ENCODE measurements at places on chromosomes 2 and 18.

- no peak for DNase-seq
Measured at GRCh38 chr2:88517759-88518201, 65.3 kb upstream of the FOXI3 start.

DNA sequence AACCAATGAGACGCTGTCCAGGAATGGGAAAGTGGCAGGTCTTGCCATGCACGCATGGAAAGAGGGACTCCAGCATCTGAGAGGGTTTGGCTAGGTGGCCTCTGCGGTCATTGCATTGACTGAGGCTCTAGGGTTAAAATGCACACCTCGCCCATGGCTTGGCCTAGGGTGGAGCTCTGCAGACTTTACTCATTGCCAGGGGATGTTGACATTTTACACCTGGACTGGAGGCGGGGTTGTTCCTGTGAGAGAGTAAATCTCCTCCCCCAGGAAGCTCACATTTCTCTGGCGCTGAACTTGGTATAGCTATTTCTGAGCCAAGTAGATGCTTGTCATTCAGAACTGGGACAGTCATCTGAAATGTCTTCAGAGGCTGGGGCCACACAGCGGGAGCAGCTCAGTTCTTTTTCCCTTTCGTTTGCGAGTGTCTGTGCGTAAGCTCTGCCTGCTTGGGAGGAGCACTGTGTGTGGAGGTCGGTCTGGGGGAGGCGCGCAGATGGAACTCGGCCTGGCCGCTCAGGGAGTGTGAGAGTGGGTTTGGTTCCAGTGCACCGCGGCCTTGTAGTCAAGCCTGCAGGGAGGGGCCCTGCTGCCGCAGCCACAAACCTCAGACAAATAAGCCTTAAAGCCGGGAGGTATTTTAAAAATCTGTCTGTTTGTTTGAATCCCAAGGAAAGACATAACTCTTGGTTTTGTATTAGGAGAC is 76.5 kb downstream of the LPIN1 start:
- DNase-seq, result no peak

DNA sequence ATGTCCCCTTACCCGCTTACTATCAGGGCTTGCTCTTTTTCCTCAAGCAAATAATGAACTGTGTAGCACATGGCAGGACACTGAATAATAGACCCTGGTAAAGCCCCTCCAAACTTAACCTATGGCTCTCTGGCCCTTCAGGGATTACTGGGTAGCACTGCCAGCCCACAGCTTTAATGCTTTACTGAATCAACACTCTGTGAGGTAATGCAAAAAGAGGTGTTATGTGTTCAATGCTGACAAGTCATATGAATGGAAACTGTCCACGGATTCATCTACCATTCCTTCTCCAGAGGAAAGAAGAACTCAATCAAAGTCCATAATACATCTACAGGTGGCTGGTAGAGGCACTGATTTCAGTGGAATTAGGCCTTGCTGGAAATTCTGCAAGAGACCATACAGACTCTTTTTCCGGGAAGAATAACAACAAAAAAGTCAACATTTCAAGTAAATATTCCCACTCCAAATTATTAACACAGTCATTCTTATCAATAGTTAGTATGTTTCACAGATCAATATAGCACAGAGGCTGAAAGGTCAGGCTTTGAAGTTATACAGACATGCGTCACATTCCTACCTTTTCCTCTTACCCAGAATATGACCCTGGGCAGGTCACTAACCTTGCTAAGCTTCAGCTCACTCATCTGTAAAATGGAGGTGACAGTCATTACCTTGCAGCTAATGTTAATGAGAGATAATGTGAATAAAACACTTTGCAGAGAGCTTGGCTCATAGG is 13.8 kb upstream of the MYOM1 start:
- DNase-seq, result no peak

DNA sequence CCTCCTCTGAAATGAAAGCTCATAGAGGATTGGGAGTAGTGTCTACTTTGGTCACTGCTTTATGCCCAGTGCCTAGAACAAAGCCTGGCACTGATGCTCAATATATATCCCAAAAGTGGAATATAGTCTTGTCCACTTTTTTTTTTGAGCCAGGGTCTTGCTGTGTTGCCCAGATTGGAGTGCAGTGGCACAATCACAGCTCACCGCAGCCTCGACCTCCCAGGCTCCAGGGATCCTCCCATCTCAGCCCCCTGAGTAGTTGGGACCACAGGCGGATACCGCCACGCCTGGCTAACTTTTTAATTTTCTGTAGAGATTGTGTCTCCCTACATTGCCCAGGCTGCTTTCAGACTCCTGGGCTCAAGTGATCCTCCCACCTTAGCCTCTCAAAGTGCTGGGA is 3.8 kb downstream of the FKBP7 start:
- no peak for DNase-seq

DNA sequence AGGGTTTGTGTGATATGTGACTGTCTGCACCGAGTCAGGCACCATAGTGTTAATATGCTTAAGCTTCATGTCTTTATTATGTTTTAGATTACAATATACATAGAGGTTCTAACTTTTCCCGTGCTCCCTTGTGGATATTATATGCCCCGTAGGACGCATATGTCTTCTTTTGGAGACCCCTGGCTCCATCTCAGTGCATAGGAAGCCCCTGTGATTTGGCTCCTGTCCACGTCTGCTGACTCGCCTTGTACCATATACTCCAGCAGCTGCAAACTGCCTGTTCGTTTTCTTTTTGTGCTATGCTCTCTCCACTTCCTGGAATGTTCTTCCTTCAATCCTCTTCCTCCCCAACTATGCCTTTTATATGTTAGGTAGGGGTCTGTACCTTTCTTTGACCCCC is 110.9 kb downstream of the PTRHD1 start:
- no peak for DNase-seq

- no peak for DNase-seq
Measured at GRCh38 chr18:8106603-8107002, 502.6 kb upstream of the RAB12 start.

GRCh38 chr2:178756343-178756742 is 50.9 kb downstream of the TTN start:
- no peak for DNase-seq

GRCh38 chr2:75627902-75628504 is 18.6 kb upstream of the MRPL19 start:
- DNase-seq, result peak; percentile 58

- DNase-seq, result peak; percentile 5
Measured at GRCh38 chr2:234164493-234165413, 114.3 kb downstream of the SPP2 start.
